ENCODE measurements at places on chromosomes 1 and 21. TPM values are rescaled to one million over a fixed set of nuclear protein-coding genes. Genes with fewer than 3 reads are reported as not detected.

DNA sequence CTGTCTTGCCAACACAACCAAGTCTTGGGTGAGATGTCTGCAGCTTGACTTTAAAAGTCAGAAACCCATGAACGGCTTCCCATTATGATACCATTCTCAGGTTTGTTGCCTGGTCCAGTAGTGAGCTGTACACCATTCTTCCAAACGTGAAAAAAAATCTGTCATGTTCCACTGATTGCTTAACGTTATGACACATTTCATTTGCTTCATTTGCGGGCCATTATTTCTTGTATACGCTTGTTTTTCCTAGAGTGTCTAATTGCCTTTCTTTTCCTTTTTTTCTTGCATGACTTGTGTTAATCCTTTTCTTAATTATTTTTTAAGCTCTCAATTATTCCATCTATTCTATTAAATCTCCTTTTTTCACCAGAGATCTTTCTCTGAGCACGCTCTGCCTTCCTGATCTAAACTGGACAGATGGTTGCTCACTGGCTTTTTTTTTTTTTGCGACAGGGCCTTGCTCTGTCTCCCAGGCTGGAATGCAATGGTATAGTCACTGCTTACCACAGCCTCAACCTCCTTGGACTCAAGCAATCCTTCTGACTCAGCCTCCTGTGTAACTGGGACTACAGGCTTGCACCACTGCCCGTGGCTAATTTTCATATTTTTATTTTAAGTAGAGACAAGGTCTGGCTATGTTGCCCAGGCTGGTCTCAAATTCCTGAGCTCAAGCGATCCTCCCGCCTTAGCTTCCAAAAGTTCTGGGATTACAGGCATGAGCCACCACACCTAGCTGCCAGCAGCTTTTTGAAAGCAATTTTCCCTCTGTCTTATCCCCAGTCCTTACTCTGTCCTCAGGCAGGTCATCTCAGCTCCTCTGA lies 31.7 kb upstream of the CAMTA1 start:
- DNase-seq, result no peak

- DNase-seq, result no peak
Observed at GRCh38 chr1:53850082-53850673, 12.1 kb upstream of the NDC1 start.

DNA sequence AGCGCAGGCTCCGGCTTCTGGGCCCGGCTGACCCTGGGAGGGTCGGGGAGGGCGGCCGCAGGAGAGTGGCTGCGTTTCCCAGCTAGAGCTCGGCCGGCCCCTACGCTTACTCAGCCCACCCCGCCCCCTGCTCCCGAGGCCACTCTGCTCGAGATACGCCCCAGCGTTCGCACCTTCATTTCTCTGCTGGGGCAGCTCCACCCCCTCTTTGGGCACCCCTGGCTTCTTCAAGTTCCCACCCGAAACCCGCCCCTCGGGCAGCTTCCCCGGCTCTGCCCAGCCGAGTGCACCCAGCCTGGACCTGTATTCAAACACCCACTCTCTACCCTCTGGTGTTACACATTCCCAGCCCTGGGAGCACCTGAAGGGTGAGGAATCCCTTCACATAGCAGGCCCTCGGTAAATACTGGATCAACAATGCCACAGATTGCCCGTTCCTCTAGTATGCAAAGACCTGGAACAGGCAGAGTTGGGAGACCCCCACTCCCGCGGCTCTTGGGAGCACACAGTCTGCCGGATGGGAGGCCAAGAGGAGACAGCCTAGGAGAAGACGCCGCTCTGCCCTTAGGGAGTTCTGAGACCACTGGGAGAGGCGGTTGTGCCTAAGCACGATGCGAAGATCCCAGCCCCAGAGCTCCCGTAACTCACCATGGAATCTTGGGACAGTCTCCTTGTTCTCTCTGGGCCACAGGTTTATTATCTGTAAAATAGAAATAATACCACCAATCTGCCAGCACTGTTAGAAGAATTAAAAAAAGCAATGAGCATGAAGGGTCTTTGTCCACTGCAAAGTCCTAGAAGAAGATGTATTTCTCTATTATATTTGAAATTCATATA lies 566 bp upstream of the PAQR7 start:
- DNase-seq, result peak; percentile 31

DNA sequence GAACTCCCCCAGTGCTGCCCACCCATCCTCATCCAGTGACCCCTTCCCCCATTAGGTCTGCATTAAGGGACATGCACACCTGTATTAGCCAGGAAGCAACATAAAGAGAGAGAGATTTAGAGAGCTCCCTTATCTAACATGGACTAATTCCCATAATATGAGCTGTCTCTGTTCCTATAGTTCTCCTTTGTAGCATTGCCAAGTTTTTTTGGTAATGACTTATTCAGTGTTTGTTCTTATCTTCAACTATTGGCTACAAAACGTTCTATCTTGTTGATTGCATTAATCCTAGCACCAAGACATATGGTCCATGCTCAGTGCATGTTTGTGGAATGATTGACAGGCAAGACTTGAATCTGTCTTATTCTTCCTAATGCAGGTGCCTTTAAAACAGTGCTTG lies 264.0 kb downstream of the ADGRL2 start:
- DNase-seq, result no peak

DNA sequence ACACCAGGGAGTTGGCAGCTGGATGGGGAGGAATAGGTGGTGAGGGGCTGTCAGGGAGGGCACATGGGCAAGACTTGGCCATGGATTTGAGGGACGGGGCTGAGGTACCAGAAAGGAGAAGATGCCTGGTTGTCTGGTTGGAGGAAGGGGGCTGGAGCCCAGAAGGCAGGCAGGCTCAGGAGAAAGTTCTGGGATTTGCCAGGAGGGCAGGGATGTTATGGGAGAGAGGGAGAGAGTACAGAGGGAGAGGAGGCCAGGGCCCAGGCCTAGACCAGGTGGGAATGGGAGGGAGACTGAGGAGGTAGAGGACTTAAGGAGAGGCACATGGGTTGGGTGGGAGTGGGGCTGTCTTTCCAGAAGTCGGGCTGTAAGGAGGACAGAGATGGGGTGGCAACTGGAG lies 4.3 kb downstream of the A3GALT2 start:
- DNase-seq, result no peak

DNA sequence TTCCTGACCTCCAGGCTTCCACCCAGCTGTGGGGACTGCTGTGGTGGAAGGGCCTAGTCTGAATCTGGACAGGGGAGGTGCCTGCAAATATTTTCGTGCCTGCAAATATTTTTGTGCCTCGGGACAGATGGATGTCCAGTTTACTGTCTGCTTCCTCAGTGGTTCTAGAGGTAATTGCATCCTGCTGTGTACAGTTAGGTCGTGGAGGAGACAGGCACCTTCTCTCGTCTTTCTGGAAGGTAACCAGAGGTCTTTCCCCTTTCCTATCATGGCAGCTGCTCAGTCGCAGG lies 53.8 kb upstream of the TINAGL1 start:
- no peak for DNase-seq

The SLC1A7 gene
- 3.1 TPM for total RNA-seq

The COA6 gene
- total RNA-seq, result 40.5 TPM

The CENPF gene
- 33.1 TPM for total RNA-seq

The AVPR1B gene
- total RNA-seq, result not detected
